ENCODE measurements at places on chromosomes 12 and 14. TPM values are rescaled to one million over a fixed set of nuclear protein-coding genes. Genes with fewer than 3 reads are reported as not detected.

Gene TSHR
- total RNA-seq: 0.74 TPM

Gene GARIN6
- not detected for total RNA-seq

DNA sequence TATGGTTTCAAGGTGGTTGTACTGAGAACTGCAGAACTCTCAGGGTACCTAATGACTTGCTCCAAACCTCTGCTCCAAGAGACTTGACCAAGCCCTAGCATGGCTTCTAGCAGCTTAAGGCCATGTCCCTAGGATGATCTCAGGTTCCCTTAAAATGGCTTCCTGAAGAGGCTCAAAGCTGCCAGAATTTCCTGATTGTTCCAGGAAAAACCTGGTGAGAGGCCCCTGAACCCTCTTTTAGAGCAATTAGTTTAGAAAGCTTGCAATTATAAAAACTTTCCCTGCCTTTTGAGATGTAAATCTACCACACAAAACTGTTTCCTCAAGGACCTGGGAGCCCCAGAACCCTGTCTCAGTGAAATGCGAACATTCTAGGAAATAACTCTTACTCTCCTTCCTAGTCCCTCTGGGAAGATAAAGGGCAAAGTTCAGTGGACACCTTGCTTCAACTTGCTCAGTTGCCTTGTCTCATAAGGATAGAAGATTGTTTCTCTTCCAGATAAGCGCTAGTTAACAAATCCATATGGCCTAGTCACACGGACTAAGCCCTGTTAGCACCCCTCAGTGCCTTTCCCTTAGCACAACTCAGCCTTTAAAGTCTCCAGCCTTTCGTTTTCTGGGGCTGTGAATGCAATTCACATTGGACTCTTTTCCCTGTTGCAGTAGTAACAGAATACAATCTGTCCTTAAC, 2.5 kb downstream of the CMAS start:
- DNase-seq: no peak
- H3K36me3 ChIP-seq: no peaks in the 10 kb centered on the region
- H3K4me3 ChIP-seq: no peak overlapping the region
- peaks cover 3% of the 10 kb centered on the region for H3K27me3 ChIP-seq
- H3K27ac ChIP-seq: no peak overlapping the region

DNA sequence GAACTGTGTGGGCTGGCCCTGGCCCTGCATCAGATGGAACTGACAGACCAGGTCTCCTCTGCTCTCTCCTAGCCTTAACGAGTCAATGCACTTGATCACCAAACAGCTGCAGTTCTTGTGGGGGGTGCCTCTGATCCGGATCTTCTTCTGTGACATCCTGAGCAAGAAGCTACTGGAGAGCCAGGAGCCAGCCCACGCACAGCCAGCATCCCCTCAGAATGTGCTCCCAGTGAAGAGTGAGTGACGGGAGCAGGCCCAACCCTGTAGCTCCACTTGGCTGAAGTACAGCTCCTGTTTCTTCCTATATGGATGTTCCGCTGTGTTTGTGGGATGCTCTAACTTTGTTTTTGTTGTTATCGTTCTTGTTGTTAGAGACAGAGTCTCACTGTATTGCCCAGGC, 23.9 kb downstream of the UBE3B start:
- H3K4me1 ChIP-seq: peaks cover 16% of the 10 kb centered on the region
- no peak overlapping the region for H3K4me3 ChIP-seq
- DNase-seq: no peak
- H3K27ac ChIP-seq: no peak overlapping the region
- H3K27me3 ChIP-seq: peaks cover 4% of the 10 kb centered on the region

GRCh38 chr12:44778863-44779262, 97.3 kb downstream of the NELL2 start:
- no peak overlapping the region for H3K4me3 ChIP-seq
- no peaks in the 10 kb centered on the region for H3K27me3 ChIP-seq
- no peak for DNase-seq
- no peaks in the 10 kb centered on the region for H3K36me3 ChIP-seq
- H3K4me1 ChIP-seq: peaks cover 5% of the 10 kb centered on the region

DNA sequence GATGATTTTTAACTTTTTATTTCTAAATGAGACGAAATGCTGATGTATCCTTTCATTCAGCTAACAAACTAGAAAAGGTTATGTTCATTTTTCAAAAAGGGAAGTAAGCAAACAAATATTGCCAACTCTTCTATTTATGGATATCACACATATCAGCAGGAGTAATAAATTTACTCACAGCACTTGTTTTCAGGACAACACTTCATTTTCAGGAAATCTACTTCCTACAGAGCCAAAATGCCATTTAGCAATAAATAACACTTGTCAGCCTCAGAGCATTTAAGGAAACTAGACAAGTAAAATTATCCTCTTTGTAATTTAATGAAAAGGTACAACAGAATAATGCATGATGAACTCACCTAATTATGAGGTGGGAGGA, 139.6 kb downstream of the HMGA2 start:
- DNase-seq: no peak
- no peaks in the 10 kb centered on the region for H3K36me3 ChIP-seq
- H3K27ac ChIP-seq: no peak overlapping the region

DNA sequence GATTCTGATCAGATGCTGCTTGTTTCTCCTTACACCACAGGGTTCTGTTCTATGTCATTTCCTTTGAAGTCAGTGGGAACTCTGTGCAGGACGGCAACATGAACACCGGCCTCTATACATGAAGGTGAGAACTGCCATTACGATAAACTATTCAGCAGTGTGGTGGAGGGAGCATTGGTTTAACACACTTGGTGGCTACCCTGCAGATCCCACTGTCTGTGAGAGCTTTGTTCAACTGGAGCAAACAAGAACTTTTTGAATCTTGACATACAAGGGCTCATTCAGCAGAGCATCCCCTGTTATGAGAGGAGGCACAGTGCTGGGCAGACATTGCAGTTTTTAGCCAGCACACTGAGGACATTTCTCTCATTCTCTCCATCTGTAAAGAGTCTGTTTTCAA, 10.7 kb upstream of the FRS2 start:
- no peaks in the 10 kb centered on the region for H3K36me3 ChIP-seq
- H3K27ac ChIP-seq: no peak overlapping the region
- no peaks in the 10 kb centered on the region for H3K27me3 ChIP-seq
- DNase-seq: no peak
- H3K4me3 ChIP-seq: no peak overlapping the region

DNA sequence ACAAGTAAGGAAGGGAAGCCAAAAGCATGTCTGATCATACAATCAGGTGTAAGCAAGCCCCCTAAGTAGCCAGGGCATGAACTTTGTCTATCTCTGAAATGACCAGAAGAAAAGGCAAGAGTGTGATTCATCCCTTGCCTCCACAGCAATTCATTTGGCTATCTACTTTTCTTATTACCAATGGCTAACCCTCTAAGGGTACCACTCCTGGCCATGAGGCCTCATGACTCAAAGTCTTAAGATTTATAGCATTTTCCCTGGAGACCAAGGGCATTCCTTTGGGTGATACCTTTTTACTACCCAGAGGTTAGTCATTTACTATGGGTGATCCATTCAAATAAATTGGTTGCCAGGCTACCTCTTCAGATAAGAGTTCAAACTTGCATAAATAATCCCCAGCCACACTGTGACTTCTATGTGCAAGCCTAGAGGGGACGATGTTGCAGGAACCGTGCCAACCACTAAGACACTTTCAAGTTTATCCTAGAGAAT, 1.5 kb upstream of the LGALS3 start:
- no peaks in the 10 kb centered on the region for H3K36me3 ChIP-seq
- H3K27ac ChIP-seq: no peak overlapping the region
- H3K27me3 ChIP-seq: peaks cover 14% of the 10 kb centered on the region
- no peak overlapping the region for H3K4me3 ChIP-seq
- DNase-seq: no peak

- DNase-seq: no peak
- no peaks in the 10 kb centered on the region for H3K4me1 ChIP-seq
- H3K27ac ChIP-seq: no peak overlapping the region
These were observed 101.6 kb downstream of the SLC15A5 start for GRCh38 chr12:16175840-16176239.

All from glutamatergic neuron (in vitro differentiated cells).